ENCODE measurements at places on chromosomes 2 and 18.

DNA sequence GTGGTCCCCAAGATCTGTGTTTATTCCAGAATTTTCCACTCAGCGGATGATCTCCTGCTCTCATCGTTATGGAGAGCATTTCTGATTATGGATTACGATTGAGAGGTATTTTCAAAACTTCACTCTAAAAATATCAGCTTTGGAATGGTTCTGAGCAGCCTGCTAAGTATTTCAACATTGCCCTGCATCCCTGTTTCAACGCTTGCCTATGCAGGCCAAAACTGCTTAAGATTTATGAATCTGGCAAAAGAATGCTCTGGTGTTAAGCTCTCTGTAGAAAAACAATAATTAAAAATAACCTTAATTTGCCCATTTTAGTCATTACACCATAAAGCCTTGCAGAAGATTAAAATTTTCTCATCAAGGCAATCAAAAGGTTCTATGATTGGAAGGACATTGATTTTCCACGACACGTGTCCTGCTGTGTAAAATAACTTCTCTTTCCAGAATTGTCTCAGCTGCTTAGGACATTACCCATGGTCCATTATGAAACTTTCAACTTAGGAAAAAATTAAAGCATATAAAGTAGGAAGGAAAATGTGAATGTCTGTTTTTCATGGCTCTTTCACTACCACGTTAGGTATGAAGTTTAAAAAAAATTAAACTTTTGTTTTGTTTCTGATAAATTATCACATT lies 229.9 kb downstream of the ACKR3 start:
- no peak for DNase-seq

DNA sequence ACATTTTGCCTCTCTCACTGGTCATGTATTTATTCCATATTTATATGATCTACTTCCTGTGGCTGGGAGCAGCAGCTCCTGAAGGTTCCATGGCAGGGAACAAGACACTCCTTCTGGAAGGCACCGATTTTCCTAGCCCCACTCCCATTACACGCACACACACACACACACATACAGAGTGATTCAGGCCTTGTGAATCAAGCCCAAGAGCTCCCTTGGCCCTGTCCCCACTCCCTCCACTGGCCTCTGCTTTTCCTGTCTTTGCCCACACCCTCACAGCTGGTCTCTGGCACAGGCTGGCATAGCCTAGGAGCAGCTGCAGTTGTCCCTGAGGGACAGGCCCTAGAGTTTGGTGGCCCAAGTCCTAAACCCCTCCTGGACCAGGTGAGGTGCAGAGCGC lies 201.7 kb downstream of the NAPG start:
- DNase-seq, result no peak

DNA sequence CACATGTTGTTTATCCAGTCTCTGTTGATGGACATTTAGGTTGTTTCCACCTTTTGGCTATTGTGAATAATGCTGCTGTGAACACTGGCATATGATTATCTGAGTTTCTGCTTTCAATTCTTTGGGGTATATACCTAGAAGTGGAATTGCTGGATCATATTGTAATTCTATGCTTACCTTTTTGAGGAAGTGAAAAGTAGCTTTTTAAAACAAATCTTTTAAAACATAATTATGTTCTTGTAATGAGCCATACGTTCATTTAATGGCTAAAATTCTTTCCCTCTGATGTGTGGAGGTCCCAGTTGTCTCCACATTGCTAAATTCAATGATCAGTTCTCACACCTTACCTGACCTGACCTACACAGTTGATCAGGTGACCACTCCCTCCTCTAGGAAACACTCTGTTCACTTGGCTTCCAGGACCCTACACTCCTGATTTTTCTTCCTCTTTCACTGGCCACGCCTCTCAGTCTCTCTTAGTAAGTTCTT lies 27.8 kb upstream of the SERTAD2 start:
- no peak for DNase-seq

- DNase-seq, result no peak
Observed at GRCh38 chr2:151945186-151945585, 117.0 kb upstream of the ARL5A start.

- no peak for DNase-seq
Observed at GRCh38 chr18:31275722-31276463, 42.1 kb upstream of the DSG1 start.

- DNase-seq, result no peak
Observed at GRCh38 chr18:26424428-26425147, 123.8 kb downstream of the KCTD1 start.

DNA sequence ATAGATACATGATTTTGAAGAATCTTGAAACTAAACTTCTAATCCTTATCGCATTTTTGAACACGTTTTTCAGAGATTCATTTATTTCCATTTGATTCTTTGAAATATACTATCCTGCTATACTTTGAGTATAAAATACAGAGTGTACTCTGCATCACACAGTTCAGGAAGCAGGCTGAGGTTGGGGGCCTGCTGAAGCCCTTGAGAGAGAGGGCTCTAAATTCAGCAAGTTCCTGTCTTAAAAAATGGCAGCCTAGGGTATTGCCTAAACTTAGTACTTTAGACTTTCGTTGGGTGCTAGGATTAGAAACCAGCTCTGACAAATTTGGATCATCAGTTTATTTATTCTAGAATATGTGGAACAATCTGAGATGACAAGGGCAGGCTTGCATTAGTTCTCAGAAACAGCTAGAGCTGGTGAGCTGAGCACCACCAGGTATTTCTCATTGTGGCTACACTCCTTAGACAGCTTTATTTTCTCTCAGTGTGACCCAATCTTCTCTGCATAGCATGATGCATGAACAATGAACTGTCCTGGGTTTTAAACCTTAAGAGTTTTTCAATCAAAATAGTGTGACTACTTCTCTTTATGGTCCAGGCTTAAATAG lies 49.1 kb downstream of the TFPI start:
- no peak for DNase-seq

DNA sequence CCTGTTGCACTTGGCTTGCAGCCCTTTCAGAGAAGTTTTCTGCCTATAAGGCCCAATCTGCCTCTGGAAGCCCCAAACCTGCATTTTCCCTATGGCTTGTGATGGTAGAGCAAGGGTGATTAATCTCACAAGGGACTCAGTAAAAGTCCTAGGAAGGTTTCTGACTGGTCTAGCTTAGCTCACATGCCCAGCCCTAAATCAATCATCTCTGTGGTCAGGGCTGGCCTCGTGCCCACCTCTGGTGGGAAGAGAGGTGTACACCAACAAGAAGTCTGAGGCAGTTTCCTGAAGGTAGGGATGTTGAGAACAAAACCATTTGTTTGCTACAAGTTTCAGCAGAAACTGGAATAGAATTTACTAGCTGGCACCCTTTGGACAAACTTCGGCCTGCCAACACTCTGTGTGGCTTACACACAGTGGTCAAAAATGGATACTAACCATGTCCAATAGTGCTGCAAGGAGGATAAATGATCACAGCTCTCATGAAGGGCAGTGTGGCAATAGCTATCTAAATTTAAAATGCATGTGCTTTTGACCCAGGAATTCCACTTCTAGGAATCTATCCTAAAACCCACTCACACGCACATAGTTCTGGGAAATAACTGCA lies 96.4 kb downstream of the EN1 start:
- no peak for DNase-seq

DNA sequence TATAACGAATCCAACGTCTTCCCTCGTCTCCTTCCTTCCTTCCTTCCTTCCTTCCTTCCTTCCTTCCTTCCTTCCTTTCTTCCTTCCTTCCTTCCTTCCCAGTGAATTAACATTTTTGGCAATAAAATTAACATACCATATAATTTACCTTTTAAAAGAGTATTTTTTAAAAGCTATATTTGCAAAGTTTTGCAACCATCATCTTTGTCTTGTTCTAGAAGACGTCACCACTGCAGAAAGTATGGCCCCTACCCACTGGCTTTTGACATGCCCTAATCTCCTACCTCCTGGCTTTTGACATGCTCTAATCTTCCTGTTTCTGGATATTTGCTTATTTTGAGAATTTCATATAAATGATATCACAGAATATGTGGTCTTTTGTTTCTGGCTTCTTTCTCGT lies 1023.9 kb upstream of the ZEB2 start:
- DNase-seq, result no peak

DNA sequence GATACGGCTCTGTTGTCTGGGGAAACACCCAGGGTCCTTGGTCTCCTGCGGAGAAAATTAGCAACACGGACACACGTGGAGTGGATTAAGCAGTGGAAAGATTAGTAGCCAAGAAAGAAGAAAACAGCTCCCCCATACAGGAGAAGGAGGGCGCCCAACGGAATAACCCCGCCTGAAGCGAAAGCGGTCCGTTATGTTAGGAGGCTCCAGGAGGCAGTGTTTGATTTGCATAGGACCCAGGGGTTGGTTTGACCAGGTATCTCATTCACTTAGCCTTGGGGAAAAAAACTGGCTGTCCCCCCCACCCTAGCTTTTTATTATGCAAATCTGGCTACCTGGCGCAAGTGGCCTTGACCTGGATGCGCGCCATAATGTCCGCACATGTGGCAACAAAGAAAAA lies 170.1 kb upstream of the KYNU start:
- DNase-seq, result no peak

DNA sequence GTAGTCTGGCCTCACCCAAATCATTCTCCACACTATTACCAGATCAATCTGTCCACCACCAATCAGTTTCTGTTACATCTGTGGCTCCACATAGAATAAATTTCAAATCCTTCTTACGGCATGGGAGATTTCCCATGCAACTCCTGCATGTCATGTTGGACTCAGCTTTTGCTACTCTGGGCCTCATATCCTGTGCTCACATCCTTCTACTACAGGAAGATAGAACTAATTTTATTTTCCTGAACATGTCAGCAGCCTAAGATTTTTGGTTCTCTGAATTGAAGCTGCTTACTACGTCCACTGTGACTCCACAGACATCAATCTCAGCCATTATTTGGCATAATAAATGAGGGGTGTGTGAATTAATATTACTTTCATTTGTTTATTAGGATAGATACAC lies 181.1 kb downstream of the CCDC85A start:
- no peak for DNase-seq

DNA sequence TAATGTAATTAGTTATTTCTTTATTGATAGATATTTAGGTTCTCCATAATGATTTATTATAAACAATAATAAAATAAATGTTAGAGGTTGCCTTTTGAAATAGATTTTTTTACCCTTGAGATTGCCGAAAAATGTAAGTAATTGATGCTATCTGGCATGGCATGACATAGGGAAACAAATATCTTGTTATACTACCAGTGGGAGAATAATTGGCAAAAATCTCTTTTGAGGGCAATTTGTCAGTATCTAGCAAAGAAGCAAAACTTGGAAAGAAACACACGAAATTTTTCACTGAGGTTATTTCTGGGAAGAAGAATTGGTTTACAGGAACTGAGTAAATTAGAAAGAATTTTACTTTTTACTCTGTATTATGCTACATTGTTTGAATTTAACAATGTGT lies 547.2 kb upstream of the SETBP1 start:
- no peak for DNase-seq

- no peak for DNase-seq
Observed at GRCh38 chr2:224875153-224875552, 159.0 kb upstream of the CCDC195 start.

DNA sequence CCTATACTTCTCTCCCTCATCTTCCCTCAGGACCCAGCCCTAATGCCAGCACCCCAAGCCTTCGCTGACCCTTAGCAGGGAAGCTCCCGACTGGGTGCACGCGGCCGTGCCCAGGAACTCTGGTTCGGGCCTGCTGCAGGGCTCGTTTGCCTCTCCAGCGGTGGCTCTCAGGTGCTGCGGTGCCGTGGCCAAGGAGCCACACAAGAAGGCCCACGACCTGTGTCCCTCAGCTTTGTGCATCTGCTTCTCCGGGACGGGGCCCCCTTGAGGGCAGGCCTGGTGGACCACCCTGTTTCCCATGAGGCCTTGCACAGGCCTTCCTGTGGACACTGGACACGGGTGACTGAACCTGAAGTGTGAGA lies 17.7 kb downstream of the BOK start:
- DNase-seq, result no peak

GRCh38 chr2:142865924-142866323 lies 11.5 kb upstream of the KYNU start:
- no peak for DNase-seq

GRCh38 chr2:152925547-152926448 lies 207.4 kb downstream of the ARL6IP6 start:
- peak; percentile 1 for DNase-seq

- no peak for DNase-seq
Observed at GRCh38 chr2:190177249-190178040, 114.9 kb upstream of the MSTN start.

DNA sequence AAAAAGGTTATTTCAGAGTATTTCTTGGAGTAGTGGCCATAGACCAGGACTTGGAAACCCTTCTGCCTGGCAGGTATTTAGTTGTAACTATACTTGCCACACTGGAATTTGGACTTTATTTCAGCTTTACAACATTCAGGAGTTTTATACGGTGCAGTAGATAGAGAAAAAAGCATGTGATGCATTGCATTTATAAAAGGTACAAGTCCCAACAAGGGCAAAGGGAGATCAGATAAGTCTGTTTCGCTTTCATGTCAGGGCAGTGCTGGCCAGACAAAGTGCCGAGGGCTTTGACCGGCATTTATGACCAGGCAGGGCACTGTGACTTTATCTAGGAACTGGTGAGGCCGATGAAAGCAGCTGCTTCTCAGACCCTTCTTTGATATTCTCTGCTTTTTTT lies 145.4 kb downstream of the RTN4 start:
- no peak for DNase-seq

GRCh38 chr18:21192308-21192624 lies 49.8 kb upstream of the GREB1L start:
- no peak for DNase-seq

DNA sequence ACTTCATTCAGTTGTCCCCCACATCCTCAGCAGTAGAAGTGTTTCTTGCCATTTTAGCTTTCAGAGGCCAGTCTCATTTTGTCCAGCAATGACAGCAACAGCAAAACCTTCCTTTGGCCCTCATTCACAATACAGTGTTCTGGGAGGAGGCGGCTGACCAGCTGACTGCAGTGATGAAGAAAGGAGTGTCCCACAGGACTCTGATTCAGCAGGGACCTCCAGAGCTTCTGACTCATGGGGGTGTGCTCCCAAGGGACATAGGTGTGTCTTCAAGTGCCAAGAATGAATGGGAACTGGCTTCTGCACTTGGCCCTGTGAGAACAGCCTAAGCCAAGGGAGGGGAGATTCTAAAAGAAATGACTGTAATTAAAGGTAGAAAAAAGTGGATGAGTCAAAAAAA lies 147.0 kb upstream of the PELI1 start:
- DNase-seq, result no peak

DNA sequence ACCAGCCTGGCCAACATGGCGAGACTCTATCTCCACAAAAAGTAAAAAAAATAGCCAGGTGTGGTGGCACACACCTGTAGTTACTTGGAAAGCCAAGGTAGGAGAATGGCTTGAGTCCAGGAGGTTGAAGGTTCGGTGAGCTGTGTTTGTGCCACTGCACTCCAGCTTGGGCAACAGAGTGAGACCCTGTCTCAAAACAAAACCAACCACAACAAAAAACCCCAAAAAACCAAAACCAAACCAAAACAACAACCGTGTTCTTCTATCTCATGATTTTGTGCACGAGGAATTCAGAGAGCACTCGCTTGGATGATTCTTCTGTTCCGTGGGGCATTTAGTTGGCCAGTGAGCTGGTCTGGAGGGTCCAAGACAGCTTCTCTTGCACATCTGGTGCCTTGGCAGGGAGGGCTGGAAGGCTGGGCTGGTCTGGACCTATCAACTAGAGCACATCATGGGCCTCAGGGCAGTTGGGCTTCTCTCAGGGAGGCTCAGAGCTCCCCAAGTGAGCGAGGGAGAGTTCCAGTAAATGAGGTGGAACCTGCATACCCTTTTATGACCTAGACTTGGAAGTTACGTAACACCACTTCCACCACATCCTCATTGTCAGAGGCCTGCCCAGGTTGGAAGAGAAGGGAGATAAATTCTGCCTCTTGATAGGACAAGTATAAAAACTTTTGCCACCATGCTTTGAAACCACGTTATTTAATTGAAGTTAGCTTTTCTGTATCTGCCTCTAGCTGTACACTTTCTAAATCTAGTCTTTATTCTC lies 25.2 kb downstream of the SIX2 start:
- DNase-seq, result no peak
